Activated T-helper 1 cell treated with anti-CD3 and anti-CD28 coated beads, Interleukin-2, amount 50 U/mL, for 16 hours (primary cell): ENCODE measurements at places on chromosomes 13 and 19.

GRCh38 chr19:2636897-2637683 lies 65.4 kb downstream of the GNG7 start:
- DNase-seq = peak; percentile 62

DNA sequence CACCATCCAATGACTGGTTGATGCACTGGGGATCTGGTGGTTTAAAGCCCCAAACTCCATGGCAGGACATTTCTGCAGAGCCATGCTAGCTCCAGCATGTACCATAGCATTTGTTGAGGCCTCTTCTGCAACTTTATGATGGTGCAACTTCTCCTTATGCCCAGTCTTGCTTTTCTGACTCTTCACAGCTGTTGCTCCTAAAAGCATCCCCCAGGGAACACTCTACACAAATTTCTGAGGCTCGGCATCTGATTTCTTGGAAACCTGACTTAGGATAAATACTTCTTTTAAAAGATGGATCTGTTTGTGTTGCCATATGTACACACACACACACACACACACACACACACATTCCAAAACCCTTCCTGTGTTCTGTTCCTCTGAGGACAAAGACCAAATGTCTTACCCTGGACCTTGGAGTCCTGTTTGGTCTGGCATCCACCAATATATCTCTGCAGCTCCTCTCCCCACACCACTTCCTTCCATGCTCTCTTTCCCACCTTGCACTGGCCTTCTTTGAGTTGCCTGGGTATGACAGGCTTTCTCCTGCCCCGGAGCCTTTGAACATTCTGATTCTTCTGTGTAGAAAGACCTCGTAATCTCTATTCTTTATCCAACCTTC lies 388.5 kb upstream of the ZNF507 start:
- no peak for DNase-seq

DNA sequence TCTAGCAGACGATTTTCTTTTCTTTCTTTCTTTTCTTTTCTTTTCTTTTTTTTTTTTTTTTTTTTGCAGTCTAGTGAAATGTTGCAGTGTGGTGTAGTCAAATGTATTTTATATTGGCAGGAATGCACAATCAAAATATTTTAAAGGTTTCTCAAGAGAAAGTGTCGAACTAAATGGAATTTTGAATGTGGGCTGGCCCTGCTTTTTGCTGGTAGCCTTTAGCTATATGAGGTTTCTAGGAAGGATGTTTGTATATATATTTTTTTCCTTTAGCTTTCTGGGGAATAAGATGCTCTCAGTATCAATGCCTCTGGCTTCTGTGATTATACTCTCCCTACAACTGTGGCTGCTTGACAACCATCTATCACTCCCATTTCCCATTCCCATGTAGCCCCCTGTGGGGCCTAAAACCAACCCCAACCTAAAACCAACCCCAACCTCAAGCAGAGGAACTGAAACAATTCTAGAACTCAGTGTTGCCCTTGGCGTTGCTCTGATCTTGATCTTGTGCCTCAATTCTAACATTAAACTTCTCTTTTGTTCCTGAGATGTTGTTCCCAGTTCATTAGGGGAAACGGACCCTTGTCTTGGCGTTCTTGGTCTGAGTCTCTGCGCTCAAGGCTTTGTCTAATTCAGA lies 27.1 kb downstream of the CYSLTR2 start:
- no peak for DNase-seq

DNA sequence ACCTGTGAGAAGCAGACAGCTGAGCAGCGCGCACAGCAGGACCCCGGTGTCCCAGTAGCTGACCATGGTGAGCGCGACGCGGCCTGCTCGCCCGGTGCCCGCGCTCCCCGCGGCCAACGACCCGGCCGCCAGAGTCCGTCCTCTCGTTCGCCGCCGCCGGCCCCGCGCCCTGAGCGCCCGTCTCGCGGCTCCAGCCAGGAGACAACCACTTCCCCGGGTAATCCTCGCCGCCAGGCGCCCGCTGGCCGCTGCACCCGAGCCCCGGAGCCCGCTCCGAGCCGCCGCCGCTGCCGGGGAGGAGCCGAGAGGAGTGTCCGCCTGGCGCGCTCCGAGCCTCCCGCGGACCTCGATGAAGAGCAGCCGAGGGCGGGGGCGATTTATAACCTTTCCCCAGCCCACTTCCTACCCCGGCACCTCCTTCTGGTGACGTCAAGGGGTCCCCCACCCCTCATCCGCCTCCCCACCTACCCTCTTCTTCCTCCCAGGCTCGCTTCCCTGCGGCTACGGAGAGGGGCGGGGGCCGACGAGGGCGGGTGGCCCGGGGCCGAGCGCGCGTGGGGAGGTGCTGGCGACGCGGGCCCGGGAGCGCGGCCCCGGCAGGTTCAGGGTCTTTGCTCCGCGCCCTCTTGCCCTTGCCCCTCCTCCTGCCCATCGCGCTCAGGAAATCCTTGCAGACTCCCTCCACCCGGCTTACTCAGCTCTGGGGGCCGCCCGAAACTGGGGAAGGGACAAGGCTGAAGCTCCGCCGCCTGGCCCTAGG lies at the start of gene FLT1:
Gene FLT1, minus strand, starts transcription at position 351 of the 760 bp plus-strand sequence. Its CDS starts 285 bp downstream, at position 66.
- no peak for DNase-seq

DNA sequence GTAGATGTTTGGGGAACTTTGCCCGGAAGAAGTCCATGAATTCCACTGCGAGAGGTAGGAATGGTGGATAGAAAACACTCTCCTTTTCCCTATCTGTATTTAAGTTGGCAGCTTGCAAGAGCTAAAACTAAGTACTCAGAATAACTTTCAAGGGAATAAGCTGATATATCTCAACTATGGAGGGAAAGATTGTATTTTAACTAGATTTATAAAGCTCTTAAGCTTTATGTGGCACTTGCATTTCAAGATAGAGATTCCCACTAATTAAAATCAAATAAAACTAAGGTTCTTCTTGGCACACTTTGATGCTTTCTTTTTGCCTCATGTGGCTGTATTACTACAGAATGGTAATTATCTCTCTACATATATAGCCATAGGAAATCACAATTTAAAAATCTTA lies 149.7 kb upstream of the STARD13 start:
- DNase-seq = no peak

DNA sequence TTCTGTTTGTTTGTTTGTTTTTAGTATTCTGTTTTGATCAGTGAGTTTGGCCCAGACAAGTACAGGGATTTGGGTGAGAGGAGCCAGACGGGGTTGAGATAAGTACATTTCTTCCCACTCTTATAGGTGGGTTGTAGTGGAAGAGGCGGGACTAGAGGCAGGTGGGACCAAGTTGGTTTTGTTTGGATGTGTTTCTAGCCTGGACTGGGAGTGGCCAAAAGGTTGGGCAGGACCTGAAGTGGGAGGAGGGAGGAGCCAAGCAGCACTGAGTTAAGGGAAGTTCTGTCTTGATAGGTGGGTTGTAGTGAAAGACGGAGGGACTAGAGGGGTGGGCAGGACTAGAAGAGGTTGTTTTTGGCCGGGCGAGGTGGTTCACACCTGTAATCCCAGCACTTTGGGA lies 9.0 kb downstream of the DNASE2 start:
- DNase-seq = no peak

DNA sequence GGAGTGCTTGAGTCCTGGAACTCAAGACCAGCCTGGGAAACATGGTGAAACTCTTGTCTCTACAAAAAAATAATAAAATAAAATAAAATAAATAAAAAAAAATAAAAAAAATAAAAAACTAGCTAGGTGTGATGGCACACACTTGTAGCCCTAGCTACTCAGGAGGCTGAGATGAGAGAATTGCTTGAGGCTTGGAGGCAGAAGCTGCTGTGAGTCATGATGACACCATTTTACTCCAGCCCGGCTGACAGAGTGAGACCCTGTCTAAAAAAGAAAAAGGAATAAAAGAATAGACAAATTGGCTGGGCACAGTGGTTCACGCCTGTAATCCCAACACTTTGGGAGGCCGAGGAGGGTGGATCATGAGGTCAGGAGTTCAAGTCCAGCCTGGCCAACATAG lies 1168.9 kb downstream of the SLITRK5 start:
- DNase-seq = no peak

GRCh38 chr13:67223742-67224141 lies 6.4 kb downstream of the PCDH9 start:
- no peak for DNase-seq

DNA sequence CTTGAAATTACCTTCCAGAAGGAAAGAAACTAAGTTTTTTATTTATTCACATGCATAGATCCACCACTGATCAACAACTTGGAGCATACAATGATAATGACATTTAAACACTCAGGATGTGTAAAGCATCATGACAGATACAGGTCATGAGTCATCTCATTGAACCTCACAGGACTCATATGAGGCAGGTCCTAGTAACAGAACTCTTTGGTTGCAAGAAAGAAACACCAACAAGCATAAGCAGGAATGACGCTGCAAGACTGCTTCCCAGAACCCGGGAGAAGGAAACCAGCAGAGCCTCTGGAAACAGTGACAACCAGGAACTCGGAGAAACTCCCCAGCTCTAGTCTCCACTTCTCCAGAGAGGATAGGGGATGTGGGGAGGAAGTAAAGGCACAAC lies 60.8 kb upstream of the IPO5 start:
- no peak for DNase-seq

DNA sequence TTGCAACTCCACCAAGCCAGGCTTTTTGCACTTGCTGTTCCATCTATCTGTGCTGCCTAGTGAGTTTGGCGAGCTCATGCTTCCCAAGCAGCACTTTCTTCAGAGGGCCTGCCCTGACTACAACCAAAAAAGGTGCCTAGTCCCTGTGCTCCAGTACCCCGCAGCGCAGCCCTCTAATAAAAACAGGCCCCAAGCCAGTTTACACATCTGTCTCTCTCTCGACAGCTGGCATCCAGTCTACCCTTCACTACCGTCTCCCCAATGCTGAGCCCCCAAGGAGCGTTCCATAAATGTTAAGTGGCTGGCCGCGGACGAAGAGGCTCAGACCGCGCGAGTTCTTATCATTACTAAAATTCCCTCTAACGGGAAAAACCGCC lies 512 bp downstream of the MED4 start:
- no peak for DNase-seq

- no peak for DNase-seq
Measured at GRCh38 chr13:30727491-30728355, 7.6 kb upstream of the ALOX5AP start.

DNA sequence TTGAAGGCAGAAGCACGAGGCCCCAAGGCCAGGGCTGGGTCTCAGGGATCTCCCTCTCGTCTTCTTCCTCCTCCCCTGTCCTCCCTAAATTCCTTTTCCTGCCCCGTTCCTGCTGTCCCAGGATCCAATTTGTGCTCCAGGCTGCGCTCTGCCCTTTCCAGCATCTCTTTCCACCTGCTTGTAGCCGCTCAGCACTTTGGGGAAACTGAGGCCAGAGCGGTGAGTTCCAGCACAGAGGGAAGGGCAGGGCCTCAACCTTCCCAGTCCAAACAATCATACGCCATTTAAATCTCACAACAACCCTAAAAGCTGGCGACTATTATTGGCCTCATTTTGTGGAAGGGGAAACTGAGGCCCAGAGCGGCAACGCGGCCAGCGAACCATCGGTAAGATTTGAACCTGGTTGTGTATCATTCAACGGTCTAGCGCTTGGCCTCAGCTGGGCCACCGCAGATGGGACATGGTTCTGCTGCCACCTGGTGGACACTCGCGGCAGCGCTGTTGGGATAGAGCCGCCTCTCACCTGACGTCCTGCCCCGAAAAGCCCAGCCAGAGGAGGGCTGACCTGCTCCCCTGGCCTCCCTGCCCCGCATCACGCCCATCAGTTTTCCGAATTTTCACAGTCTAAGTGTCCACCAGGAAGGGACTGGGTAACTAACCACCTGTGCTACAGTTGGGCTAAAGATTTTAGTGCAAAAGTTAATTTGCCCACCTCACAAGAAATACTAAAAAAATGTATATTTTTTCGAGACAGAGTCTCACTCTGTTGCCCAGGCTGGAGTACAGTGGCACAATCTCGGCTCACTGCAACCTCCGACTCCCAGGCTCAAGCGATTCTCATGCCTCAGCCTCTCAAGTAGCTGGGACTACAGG lies 4.2 kb upstream of the RPL18A start:
- peak; percentile 96 for DNase-seq

- DNase-seq = no peak
Measured at GRCh38 chr19:32471095-32471494, 65.5 kb downstream of the DPY19L3 start.

- no peak for DNase-seq
Measured at GRCh38 chr19:49786376-49786820, 19.6 kb downstream of the AP2A1 start.

DNA sequence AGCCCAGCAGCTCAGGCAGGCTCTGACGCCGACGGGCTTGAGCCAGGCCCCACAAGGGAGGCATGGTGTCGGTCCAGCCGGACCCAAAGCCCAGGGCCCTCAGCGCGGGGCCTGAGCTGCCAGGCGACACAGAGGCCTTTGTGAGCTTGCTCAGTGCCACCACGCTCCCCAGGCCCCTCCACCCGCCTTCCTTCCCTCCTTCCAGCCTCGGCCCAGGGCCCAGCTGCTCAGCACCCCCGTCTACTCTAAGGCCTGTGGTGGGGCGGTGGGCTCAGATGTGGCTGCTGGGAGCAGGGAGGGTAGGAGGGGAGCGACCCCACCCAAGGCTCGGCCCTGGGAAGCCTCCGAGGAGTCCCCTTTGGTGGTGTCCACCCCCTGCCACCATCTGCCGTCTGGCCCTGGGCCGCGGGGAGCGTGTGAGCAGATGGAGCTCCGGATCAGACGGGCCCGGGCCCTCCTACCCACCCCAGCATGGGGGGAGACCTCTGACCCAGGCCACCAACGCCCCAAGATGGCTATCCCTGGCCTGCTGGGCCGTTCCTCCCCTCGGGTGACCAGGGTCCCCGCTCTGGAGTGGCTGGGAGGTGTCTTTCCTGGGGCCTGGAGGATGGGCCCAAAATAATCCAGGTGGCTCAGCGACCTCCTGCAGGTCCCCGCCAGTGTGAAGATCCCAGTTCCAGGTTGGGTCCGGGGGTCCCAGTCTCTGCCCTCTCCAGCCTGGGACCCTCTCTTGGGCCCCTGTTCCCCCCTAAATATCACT lies 7.8 kb downstream of the ZBTB7A start:
- DNase-seq = no peak

DNA sequence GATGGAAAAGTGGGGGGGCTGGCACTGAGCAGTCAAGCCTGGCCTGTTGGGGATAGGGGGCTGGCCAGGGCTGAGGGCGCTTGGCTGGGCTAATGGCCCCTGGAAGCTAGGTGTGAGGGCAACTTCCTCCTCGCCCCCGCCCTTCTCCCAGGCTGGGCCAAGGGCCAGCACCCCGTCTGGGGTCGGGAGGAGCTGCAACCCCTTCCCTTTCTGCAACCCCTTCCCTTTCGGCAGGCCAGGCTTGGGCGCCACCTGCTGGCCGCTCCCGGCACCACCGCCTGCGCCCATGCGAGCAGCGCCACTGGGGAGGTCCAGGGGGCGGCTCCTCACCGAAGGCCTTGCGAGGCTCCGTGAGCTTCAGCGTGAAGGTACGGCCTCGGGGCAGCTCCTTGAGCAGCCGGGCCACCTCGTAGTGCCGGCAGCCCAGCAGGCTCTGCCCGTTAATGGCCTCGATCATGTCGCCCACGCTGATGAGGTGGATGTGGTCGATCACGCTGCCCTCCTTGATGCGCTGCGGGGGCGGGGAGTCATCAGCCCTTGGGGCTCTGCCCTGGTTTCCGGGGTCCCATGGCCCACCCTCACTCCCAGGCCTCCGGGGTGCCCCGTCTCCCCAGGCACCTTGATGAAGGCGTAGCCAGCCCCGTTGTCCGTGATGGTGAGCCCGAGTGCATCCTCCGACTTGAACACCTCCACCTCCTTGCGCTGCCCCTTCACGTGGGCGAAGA lies 5.0 kb upstream of the PTGER1 start:
- DNase-seq = peak; percentile 59
